ENCODE measurements at places on chromosomes 3 and 15. TPM values are rescaled to one million over a fixed set of nuclear protein-coding genes. Genes with fewer than 3 reads are reported as not detected.

The CHRD gene
- not detected for total RNA-seq

DNA sequence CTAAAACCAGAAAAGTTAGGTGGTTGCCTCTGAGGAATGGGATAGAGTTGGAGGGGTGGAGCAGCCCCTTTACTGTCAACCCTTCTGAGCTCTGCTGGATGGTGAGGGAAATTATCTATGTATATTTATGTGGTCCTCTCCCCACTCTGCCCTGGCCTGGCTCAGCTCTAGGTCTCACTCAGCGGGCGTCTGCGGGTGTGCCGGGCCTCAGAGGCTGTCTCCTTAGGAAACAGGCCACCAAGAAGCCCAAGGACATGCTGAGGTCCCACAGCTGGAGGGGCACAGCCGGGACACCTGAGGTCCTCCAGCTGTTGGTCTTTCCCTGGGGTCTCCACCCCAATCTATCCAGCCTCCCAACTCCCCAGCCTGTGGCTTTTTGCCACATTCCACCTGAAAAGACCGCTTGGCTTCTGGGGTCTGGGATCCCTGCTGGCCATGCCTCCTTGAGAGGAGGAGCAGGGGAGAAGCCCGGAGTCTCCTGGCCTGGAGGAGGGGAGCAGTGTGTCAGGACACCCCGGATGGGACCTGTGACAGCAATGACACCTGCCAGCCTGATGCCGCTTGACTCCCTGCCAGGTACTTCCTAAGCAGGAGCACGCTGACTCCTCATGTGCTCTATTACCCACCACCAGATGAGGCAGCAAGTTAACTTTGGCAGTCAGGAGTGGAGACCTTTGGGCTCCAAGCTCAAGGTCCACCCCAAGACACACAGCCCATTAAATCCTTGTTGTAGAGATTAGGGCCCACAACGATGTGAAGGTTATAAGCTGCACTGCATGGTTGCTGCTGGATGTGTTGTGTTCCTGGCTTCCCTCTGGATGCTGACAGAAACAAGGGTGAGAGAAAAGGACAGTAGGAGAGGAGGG is at the start of gene SLC28A1:
Gene SLC28A1, plus strand, starts transcription at position 747 of the 866 bp plus-strand sequence. CDS start 3,099 bp downstream, outside the sequence.
- H3K4me3 ChIP-seq, result no peak within 1 kb of the TSS
- no peak within 1 kb of the TSS for H3K27ac ChIP-seq
- H3K4me1 ChIP-seq, result no peaks in the 10 kb centered on the region
- no peaks in the 10 kb centered on the region for H3K36me3 ChIP-seq
- peaks cover 7% of the 10 kb centered on the region for H3K27me3 ChIP-seq
- DNase-seq, result no peak

DNA sequence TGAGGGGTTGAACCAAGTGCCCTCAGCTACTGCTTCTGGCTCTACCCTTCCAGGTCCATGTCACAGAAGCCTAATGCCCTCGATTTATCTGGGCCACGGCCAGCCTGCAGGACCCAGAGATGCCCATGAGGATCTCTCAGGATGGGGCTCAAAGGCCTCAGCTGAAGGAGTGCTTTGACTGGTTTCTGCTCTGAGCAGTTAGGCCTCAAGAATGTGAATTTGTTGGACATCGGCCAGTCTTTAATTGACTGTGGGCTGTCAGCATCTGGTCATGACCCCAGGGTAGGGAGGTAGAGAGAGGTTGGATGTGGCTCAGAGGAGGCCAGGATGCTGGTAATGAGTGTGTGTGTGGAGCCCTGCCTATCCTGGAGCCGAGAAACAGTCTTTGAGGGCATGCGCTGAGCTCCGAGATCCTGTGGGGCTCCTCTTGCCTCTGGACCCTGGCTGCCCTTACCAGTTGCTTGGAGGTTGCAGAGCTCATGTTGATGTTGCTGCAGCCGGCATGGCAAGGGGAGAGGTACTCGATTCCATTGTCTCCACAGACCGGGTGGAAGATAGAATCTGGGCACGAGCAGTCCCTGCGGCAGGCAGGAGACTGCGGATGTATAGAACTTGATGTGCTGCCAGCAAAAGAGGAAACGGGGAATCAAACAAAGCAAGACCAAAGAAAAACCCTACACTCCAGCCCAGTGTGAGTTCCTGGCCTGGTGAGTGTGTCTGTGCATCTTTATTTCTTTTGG is 49.1 kb upstream of the RAB6B start:
- no peak overlapping the region for H3K4me3 ChIP-seq
- H3K27me3 ChIP-seq, result peaks cover 7% of the 10 kb centered on the region
- peaks cover 16% of the 10 kb centered on the region for H3K4me1 ChIP-seq

DNA sequence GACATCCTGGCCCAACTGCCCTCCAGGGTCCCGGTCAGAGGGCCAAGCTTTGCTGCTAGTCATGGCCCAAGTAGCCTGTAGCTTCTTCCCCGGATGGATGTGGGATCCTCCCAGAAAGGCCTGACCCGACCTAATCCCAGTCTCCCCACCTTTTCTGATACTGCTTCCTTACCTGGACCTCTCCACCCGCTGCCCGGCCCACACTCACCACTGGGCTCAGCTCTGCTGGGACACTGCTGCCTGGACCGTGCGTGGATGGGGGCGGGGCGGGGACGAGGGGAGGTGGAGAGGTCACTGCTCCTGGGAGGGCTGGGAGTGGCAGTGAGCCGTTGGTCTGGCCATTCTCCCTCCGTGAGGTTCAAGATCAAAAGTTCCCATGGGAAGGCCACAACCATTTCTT is 40.3 kb upstream of the FURIN start:
- no peaks in the 10 kb centered on the region for H3K36me3 ChIP-seq
- H3K4me3 ChIP-seq, result no peak overlapping the region

DNA sequence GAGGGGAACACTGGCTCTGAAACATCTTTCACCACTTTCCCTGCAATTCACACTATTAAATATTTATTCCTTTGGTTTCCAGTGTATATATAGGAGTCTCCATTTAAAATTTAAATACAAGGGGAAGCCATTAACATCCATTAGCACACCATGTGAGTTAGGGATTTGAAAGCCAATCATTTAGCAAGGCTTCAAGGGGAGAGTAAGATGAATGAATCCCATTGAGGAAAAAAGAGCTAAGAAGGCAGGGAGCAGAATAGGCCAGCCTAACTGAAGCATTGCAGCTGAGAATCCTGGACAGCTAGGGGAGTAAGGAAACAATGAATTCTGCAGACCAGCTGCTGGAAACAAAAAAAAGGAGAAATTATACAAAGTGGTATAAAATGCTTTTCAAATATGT is 426.1 kb downstream of the IL5RA start:
- H3K36me3 ChIP-seq, result no peaks in the 10 kb centered on the region
- no peak overlapping the region for H3K4me3 ChIP-seq
- peaks cover 1% of the 10 kb centered on the region for H3K27me3 ChIP-seq

Data from activated naive CD8-positive, alpha-beta T cell treated with anti-CD3 and anti-CD28 coated beads, Interleukin-2, amount 10 ng/mL, durations not matched to agents 7 days and 5 days (primary cell).